ENCODE measurements at places on chromosomes 1 and 21.

DNA sequence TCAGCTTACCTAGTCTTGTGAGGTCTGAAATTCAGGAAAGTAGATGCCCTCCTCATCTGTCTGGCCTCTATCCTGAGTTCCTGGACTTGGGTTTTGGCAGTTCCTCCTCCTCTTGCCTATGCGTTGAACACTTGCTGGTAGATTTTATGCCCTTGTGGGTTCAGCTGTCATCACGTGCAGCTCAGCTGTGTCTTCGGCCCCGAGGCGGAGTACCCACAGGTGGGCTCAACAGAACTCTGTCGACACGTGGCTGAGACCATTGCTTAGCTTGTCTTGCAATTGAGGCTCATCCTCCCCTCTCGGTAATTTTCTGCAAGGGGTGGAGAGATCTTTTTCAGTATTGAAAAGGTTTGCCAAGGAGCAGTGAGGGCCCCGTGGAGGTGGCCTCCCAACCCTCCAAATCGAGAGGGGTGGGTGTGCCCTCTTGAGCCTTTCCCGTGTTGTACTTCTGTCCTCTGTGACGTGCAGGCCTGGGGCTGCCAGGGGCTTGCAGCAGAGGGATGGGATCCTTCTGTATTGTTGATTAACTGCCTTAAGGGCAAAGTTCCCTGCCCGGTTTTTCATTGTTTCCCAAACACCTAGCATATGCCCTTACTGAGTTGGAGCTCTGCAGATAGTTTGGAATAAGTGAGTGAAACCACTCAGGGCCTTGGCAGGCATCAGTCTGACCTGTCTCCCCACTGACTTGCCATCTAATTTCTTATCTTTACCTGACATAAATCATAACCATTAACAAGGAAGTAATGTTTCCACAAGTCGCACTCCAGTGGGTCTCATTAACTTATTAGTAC, 2.9 kb downstream of the CENPS start:
- H3K4me3 ChIP-seq, result no peak overlapping the region
- H3K36me3 ChIP-seq, result no peaks in the 10 kb centered on the region
- H3K4me1 ChIP-seq, result peaks cover 11% of the 10 kb centered on the region
- no peaks in the 10 kb centered on the region for H3K27me3 ChIP-seq
- peak overlapping the region; percentile 27 for H3K27ac ChIP-seq

DNA sequence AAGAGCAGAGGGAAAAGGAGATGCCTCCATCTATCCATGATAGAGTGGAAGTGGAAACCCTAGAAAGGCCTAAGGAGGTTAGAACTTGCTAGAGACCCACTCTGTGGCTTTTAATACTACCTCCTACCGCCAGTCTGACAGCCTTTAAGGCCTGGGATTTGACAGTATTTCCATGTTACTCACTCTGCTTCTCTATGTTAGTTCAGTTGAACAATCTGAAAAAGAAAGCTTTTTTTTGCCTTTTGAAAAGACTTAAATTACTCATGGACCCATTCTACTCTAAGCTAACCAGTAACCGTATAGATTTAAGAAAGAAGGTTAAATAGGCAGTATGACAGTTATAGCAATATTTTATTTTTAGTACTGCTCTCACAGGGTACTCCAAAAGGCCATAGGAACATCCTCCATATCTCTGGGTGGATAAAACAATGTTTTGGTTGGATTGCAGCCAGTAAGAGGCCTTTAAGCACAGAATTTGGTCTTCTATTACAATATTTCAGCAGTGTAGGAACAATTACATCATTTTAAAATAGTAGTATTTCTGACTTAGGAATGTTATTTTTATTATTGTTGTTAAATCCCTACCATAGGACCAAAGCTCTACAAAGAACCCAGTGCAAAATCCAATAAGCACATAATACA, 15.9 kb upstream of the GPR25 start:
- no peak overlapping the region for H3K4me3 ChIP-seq
- peaks cover 4% of the 10 kb centered on the region for H3K36me3 ChIP-seq
- H3K27ac ChIP-seq, result no peak overlapping the region
- H3K27me3 ChIP-seq, result no peaks in the 10 kb centered on the region
- H3K4me1 ChIP-seq, result no peaks in the 10 kb centered on the region

DNA sequence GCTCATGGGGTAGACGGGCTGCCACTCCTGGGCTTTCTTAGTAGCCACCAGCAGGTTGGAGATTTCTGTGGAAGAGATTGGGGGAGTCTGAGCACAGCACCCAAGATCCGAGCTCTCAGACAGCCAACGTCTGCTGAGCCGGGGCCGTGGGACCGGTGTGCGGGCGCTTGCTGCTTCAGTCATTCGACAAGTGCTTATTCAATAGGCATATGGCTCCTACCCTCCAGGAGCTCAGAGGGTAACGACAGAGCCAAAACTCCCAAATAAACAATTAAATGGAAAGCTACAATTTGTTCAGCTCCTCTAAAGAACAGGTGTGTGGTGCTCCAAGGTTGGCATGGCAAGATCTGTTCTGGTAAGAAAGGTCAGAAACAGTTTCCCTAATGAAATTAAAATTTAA, 106.0 kb downstream of the RAVER2 start:
- no peak overlapping the region for H3K27ac ChIP-seq
- H3K27me3 ChIP-seq, result no peaks in the 10 kb centered on the region
- no peak overlapping the region for H3K4me3 ChIP-seq

- peak; percentile 82 for DNase-seq
- H3K27ac ChIP-seq, result no peak within 1 kb of the TSS
- no peaks in the 10 kb centered on the region for H3K4me1 ChIP-seq
- H3K36me3 ChIP-seq, result no peaks in the 10 kb centered on the region
- no peaks in the 10 kb centered on the region for H3K27me3 ChIP-seq
Observed at GRCh38 chr1:169711469-169712308, at the start of gene SELL. TSS of gene SELL (minus strand) at chr1:169711620. CDS start at chr1:169711498, 122 bp downstream.

DNA sequence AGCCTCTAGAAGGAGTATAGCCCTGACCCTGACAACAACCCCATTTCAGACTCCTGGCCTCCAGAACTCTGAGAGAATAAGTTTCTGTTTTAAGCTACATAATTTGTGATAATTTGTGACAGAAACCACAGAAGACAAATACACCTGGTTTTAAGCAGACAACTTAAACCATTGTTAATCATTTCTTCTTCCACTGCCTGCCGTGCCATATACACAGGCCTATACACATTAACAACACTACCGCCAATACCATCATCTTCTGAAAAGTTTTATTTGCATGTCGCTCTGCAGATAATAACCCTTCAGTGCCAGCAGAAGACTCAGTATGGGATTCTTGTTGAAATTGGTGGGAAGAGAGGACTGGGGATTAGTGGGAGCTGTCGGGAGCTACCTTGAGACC, 39.9 kb upstream of the KRTAP19-8 start:
- H3K27me3 ChIP-seq, result no peaks in the 10 kb centered on the region
- H3K36me3 ChIP-seq, result no peaks in the 10 kb centered on the region
- no peak overlapping the region for H3K4me3 ChIP-seq
- H3K4me1 ChIP-seq, result no peaks in the 10 kb centered on the region
- no peak for DNase-seq
- no peak overlapping the region for H3K27ac ChIP-seq

GRCh38 chr1:205147191-205147835, 25.5 kb upstream of the RBBP5 start:
- no peaks in the 10 kb centered on the region for H3K36me3 ChIP-seq
- H3K4me1 ChIP-seq, result peaks cover 10% of the 10 kb centered on the region
- no peak overlapping the region for H3K27ac ChIP-seq
- DNase-seq, result no peak
- H3K27me3 ChIP-seq, result no peaks in the 10 kb centered on the region

GRCh38 chr21:45555557-45556301, 13.5 kb upstream of the SLC19A1 start:
- no peaks in the 10 kb centered on the region for H3K36me3 ChIP-seq
- H3K27me3 ChIP-seq, result no peaks in the 10 kb centered on the region
- peaks cover 4% of the 10 kb centered on the region for H3K4me1 ChIP-seq
- H3K27ac ChIP-seq, result peak overlapping the region; percentile 92
- H3K4me3 ChIP-seq, result peak overlapping the region; percentile 18

DNA sequence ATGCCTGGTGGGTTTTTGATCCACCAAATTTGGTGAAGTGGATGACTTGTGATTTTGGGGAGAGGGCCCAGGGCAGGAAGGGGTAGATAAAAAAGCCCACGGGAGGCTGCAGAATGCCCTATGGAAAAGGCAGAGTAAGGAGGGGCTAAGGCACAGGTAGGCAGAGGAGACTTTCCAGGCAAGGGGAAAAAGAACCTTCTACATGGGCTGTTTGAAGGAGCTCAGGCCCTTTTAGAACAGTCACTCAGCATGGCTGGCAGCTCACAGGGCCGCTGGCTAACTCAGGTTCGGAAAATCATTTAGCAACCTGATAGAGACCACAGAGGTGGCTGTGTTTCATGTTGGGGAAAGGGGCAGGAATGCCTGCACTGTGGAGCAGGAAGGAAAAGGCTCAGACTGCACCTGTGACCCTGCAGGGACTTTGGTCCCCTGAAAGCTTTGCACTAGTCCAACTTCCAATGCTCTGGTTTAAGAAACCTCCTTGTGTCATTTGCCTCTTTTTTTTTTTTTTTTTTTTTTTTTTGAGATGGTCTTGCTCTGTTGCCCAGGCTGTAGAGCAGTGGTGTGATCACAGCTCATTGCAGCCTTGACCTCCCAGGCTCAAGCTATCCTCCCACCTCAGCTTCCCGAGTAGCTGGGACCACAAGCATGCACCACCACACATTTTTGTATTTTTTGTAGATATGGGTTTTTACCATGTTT, 58.5 kb upstream of the ENAH start:
- H3K27me3 ChIP-seq, result no peaks in the 10 kb centered on the region
- H3K4me1 ChIP-seq, result no peaks in the 10 kb centered on the region
- no peak overlapping the region for H3K27ac ChIP-seq
- no peak overlapping the region for H3K4me3 ChIP-seq
- peak; percentile 26 for DNase-seq
- H3K36me3 ChIP-seq, result no peaks in the 10 kb centered on the region

- no peak overlapping the region for H3K27ac ChIP-seq
- no peak for DNase-seq
- no peaks in the 10 kb centered on the region for H3K4me1 ChIP-seq
- H3K27me3 ChIP-seq, result no peaks in the 10 kb centered on the region
- H3K4me3 ChIP-seq, result no peak overlapping the region
Observed at GRCh38 chr21:36738489-36739126, 39.7 kb downstream of the SIM2 start.

DNA sequence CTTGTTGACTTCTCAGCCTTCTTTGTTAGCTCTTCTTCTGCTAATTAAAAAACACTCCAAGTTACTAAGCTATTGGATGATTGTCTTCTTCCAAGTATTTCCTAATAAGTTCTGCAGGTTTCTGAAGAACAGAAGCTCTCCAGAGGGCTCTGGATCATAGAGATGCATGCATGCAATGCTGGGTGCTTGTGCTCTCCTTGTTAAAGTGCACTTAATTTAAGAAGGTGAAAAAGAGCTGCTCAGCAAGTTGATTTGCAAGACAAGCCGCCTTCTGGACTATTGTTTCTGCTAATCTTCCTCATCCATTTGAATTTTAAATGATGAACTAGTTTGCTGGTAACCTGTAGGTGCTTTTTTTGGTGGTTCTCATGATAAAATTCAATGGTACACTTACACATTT, 16.1 kb downstream of the RRP15 start:
- H3K4me1 ChIP-seq, result no peaks in the 10 kb centered on the region
- DNase-seq, result no peak
- H3K36me3 ChIP-seq, result no peaks in the 10 kb centered on the region
